ENCODE measurements at places on chromosomes 6 and 20.

DNA sequence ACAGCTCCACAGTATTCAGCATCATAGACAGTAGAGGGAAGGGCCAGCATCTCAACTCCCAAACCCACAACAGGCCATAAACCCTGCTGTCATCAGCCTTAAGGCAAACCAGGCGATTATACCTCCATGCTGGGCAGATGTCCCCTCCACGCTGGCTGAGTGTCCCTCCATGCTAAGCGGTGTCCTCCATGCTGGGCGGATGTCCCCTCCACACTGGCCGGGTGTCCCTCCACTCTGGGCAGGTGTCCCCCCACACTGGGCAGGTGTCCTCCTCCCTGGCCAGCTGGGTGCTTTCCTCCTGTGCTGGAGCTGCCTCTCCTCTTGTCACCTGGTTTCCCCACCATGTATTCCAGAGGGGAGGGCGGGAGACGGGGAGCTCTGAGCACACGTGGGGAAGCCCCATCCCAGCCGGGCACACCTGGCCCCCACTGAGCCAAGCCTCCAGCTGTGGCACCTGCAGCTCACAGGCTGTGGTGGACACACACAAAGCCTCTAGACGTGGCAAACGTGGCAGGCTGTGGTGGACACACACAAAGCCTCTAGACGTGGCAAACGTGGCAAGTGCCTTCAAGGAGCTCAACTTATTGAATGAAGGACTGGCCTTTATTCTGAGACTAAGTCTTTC is 197.1 kb downstream of the TAF4 start:
- no peak for DNase-seq

DNA sequence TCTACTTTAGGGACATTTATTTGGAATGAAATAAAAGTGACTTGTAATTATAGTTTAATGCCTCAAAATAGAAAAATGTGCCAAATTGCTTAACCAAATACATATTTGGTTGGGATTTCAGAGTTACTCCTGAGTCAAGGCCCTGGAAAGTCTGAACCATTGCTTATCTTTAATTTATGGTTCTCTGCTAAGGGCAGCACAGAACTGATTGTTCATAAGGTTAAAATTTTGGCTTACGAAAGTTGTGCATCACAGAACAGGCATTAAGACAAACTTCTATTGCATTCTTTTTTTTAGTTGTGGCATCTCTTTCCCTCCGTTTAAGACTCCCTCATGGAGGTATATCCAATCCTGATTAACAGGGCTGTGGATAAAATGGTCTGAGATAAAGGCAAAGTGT is 92.2 kb upstream of the TENT5A start:
- no peak for DNase-seq

- DNase-seq, result no peak
These were observed 164.3 kb upstream of the TFAP2D start for GRCh38 chr6:50549026-50549425.

GRCh38 chr6:53773044-53773696 is 21.6 kb upstream of the LRRC1 start:
- no peak for DNase-seq

DNA sequence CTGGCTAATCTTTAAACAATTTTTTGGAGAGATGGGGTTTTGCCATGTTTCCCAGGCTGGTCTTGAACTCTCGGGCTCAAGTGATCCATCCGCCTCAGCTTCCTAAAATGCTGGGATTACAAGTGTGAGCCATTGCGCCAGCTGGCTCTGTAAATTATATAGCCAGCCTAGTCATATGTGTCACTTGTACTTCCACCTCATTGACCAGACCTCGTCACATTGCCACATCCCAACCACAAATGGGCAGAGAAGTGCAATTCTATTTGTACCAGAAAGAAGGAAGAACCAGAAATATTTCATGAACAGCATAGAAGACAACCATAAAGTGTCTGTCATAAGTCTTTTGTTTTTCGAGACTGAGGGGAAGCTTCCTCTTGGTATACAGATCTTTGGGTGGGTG is 304.9 kb upstream of the RNF24 start:
- no peak for DNase-seq

- DNase-seq, result no peak
These were observed 6.5 kb downstream of the ANGPT4 start for GRCh38 chr20:909641-910040.

DNA sequence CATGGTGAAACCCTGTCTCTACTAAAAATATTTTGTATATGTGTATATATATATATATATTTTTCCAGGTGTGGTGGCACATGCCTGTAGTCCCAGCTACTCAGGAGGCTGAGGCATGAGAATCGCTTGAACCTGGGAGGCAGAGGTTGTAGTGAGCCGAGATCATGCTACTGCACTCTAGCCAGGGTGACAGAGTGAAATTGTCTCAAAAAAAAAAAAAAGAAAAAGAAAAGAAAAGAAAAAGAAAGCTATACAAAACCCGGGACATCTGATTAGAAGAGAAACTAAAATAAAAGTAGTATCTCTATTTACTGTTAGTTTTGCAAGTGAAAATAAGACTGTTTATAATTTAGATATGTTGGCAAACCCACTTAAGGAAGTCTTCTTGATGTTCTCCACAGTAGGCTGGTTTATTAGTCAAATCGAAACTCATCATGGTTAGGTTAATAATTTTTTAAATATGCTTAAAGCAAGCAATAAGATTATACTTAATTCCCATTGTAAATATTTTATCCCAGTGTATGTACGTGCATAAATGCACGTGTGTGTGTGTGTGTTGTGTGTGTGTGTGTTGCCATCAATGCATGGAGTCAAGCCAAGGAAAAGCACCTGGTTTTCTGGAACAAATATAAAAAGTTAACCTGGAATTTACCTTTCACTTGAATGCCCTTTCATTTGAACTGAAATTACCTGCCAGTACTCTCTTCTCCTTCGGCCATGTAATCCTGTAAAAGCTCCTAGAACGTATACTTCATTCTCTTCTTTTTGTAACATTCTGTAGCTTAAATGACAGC is 7.1 kb downstream of the VNN2 start:
- no peak for DNase-seq

- no peak for DNase-seq
These were observed 119.2 kb downstream of the SLX4IP start for GRCh38 chr20:10554285-10554684.

DNA sequence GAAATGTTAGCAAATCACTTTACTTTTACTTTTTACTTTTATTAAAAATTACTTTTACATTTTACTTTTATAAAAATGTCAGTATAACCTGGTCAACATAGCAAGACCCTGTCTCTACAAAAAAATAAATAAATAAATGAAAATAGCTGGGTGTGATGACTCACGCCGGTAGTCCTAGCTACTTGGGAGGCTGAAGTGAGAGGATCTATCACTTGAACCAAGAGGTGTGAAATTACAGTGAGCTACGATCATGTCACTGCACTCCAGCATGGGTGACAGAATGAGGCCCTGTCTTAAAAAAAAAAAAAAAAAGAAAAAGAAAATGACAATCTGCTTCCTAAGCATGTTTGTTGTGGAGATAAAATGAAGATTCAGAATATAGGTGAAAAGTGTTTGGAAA is 31.0 kb upstream of the FBXO30 start:
- DNase-seq, result no peak

DNA sequence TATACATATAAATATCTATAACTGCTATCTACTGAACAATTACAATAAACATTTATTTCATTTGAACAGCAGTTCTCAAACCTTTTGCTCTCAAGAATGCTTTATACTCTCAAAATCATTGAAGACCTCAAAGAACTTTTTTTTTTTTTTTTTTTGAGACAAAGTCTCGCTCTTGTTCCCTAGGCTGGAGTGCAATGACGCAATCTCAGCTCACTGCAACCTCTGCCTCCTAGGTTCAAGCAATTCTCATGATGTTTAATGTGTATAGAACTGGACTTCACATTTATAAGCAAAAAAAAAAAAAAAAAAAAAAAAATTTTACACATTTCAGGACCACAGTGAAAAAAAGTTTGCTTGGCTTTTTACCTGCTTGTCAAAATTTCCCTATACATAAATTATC is 11.7 kb downstream of the UBE2V1 start:
- no peak for DNase-seq

DNA sequence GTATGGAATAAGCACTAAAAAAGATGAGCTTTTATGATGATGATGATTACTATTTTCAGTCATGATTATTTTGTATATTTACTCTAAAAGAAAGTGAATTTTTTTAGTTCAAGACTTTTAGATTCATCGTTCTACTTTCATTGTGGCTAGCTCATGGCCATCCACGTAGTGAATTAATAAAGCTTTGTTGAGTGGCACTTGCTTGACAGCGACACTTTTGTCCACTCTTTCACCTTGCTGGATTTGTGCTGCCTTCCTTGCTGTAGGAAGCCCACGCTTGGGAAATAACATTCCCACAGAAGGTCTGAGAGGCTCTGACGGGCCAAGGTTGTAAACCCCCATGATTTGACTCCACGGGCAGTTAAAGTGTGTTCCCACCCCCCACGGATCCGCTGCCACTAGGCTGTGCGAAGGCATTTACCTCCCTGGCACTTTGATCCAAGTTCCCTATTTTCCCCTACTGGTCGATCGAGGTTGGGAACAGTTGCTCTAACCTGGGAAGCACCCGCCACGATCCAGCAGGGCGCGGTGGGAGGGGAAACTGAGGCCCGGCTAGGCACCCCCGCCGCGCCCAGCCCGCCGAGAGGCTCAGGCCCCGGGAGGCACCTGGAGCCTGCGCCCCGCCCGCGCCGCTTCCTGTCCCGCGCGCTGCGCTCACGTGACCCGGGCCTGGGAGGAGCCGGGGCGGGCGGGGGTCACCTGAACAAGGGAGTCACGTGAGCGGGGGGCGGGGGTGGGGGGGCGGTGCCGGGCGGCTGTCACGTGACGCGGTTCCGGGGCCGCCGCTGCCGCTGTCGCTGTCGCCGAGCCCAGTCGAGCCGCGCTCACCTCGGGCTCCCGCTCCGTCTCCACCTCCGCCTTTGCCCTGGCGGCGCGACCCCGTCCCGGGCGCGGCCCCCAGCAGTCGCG is at the start of gene IGF2R:
Gene IGF2R (plus strand): TSS at position 788 of the 909 bp plus-strand sequence. CDS start 165 bp downstream, outside the sequence.
- peak; percentile 98 for DNase-seq

DNA sequence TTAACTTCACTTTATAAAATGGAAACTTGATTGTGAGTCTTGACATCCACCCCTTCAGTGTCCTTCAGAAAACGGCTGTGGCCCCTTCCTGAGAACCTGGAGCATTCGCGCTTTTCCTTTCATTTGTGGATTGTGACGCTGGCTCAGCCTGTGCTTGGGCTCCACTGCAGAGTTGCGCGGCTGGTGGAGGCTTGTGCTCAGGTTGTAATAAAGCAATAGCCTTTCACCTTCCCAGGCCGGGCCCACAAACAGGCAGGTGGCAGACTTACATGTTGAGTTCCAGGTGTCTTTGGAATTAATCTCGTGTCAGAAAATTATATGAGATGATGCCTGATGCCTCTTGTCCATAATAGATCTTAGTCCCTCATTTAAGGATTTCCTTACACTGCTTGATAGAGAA is 199.9 kb downstream of the CDH4 start:
- DNase-seq, result no peak

DNA sequence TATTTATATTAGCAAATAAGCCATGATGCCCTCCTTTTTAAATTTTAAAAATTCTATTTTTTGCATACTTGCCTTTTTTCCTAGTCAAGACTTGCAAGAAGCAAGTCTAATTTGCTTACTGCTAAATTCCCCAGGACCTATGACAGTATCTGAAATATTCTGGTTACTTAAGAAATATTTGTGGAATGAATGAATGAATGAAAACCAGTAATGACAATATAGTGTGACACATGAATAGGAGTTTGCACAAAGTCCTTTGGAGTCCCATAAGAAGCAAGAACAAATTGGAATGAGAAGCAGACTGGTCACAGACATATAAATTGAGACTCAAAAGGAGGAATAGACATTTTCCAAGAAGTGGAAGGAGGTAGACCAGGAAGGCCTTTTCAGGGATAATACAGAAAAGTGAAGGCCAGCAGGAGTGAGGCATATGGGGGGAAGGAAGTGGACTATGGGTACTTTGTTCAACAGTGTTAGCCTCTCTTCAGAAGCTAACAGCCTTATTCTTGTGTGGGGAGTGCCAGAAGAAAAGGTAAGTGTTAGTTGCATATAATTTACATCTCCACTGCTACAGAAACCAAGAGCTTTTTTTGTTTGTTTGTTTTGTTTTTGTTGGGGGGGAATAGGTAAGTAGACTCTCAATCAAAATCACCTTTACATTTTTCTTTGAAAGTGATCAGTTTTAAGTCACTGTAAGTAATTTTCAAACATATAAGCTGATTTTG is 93.6 kb upstream of the FAM184A start:
- DNase-seq, result no peak

DNA sequence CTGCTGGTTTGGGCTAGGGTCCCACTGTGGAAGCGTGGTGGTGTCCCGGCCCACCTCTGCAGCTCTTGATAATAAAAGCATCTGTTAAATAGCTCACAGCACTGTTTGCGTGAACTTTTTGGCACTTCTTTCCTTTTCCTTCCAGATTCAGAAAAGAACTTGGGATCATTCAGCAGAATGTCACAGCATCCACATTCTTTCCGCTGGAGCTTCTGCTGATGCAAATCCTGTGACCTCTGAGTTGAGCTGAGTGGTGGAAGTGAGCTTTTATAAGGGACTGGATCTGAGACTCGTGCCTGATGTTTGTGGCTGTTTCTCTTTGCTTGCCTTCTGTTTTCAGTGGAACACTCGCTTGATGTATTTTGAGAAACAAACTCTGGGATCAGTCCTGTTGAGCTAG is 3.9 kb downstream of the OSBPL2 start:
- DNase-seq, result no peak

- DNase-seq, result no peak
These were observed 56.0 kb downstream of the TENT5A start for GRCh38 chr6:81696524-81696923.

DNA sequence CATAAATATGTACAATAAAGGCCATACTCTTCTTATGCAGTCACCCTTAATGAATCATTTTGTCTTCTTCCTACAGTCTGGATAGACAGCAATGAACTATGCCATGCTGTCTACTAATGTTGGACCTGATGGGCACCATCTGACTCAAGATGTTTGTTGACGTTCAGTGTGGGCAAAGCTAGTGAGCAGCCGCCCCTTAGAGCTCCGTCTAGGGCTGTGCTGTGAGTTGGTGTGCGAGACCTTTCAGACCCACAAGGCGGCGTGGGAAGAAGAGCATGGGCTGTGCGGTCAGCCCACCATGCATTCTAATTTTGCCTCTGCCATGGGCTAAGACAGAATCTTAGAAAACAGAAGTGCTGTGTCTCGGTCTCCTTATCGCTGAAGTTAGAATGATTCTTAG is 829.4 kb downstream of the QKI start:
- DNase-seq, result no peak

- no peak for DNase-seq
These were observed 4.6 kb upstream of the PREX1 start for GRCh38 chr20:48832405-48832730.

- no peak for DNase-seq
These were observed 99.4 kb upstream of the ADTRP start for GRCh38 chr6:11878029-11878428.

DNA sequence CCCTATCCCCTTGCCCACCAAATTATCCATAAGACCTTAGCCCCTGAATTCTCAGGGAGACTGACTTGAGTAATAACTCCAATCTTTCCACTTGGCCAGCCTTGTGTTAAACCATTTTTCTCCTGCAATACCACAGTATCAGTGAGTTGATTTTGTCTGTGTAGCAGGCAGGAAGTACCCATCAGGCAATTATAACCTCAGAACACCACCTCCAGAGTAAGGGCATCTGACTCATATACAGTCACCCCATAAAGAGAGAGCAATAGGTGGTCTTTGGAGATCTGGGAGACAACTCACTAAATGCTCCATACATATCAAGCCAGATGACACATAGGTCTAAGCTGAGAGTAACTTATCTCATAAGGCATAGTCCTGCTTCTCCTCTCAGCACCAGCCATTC is 83.7 kb downstream of the FILIP1 start:
- no peak for DNase-seq

GRCh38 chr20:46255440-46256104 is 52.7 kb downstream of the CDH22 start:
- peak; percentile 50 for DNase-seq

All from HEK293T (cell line).